Activated T-cell treated with anti-CD3 and anti-CD28 coated beads, Interleukin-2, amount 50 U/mL, for 72 hours (primary cell): ENCODE measurements at places on chromosomes 12 and 14. TPM values are rescaled to one million over a fixed set of nuclear protein-coding genes. Genes with fewer than 3 reads are reported as not detected.
A peak's percentile ranks its signal among the peaks of the same experiment; 100 is the strongest.

The IL31 gene
- total RNA-seq = 8.0 TPM

DNA sequence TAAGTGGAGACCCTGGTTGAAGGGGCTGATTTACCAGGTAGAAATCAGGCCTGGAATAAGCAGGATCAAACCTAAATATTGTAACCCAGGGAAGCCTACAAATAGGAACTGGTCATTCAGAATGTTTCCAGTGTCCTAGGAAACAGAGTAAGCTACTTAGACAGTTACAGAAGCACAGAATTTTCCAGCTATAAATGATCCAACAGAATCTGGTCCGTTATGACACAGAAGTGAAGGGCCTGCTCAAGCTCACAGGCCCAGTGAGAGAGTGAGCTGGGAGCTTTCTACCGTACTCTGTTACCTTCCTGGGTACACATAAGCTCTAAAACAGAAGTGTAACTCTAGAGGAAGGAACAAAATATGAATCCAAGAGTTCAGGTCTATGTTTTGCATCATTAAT is 119.1 kb downstream of the TTC7B start:
- DNase-seq = no peak

DNA sequence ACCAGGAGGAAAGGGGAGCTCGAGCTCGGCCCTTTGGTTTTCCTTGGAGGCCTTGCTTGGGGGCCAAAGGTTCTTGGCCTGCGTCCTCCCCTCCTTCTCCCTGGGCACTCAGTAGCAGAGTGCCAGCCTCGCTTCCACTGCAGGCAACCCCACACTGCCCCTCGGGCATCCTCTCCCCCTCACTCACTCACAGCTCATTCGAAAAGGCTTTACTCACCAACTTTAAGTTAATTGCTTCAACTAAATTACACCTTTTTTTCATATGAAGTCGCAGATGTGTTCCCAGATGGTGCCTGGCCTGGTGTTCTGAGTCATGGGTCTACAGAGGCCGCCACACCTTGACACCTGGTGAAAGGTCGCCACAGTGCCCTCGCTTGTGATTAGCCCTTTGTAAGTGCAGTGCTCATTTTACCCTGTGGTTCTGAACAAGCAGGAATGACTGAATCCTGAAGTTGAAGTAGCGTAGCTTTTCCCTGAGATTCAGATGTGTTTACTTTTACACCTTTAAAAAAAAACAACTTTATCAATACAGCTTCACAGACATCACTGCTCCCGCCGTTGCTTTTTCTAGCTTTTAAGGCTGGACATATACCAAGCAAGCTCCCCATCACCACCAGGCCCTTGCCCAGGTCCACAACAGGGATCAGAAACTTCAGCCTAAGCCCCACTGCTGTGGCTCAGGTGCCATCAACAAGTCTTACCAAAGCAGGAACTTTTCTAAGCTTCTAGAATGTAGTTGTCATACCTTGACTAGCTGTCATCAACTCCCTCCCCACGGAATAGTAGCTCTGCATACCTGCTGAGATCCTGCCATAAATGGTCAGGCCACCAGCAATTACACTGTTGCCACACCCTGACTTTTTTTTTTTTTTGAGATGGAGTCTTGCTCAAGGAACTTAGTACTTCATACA is 20.3 kb upstream of the ADIPOR2 start:
- no peak for DNase-seq

- DNase-seq = no peak
Observed at GRCh38 chr12:89907659-89908058, 199.0 kb upstream of the ATP2B1 start.

- DNase-seq = no peak
Observed at GRCh38 chr12:6784296-6784695, 5.0 kb upstream of the CD4 start.

DNA sequence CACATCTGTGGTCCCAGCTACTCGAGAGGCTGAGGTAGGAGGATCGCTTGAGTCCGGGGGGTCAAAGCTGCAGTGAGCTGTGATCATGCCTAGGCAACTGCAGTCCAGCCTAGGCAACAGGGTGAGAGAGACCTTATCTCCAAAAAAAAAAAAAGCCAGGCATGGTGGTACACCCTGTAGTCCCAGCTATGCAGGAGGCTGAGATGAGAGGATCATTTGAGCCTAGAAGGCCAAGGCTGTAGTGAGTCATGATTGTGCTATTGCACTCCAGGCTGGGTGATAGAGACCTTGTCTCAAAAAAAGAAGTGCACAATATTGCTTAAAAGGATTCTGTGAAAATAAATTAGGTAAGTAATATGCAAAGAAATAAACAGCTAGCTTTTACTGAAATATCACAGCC is 17.0 kb downstream of the NAA25 start:
- DNase-seq = no peak

The RND1 gene
- total RNA-seq = 5.5 TPM

DNA sequence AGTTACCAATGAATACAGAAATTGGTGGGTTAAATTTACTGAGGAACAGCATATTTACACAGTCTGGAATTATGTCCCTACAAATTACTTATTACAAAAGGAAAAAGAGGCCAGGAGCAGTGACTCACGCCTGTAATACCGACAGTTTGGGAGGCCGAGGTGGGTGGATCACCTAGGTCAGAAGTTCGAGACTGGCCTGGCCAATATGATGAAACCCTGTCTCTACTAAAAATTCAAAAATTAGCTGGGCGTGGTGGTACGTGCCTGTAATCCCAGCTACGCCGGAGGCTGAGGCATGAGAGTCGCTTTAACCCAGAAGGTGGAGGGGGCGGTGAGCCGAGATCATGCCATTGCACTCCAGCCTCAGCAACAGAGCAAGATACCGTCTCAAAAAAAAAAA is 52.6 kb downstream of the HECTD1 start:
- no peak for DNase-seq

The GZMH gene
- 32.3 TPM for total RNA-seq

The FGF23 gene
- total RNA-seq = not detected

GRCh38 chr12:114924946-114925475 is 241.0 kb upstream of the TBX3 start:
- DNase-seq = no peak

GRCh38 chr12:132561427-132562156 is 48.8 kb downstream of the LRCOL1 start:
- peak; percentile 34 for DNase-seq

The PPP1R1A gene
- not detected for total RNA-seq

The RDH5 gene
- 7.3 TPM for total RNA-seq

- DNase-seq = no peak
Observed at GRCh38 chr12:110697236-110697635, 8.3 kb upstream of the HVCN1 start.

DNA sequence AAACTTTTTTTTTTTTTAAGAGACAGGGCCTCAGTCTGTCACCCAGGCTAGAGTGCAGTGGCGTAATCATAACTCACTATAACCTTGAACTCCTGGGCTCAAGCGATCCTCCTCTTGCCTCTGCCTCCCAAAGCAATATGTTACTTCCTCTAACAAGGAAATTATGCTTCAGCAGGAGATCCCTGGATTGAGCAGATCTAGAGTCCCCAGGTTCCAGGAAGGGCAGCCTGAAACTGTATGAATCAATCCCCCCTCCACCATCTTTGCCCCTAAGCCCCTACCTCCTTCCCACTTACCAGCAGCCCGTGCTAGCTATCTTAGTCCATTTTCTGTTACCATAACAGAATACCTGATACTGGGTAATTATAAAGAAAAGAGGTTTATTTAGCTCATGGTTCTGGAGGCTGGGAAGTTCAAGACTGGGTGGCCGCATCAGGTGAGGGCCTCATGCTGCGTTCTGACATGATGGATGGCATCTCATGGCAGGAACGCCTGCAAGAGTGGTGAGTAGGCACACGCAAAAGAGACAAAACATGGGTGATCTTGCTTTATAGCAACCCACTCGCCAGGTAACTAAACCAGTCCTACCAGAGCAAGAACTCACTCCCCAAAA is 5.0 kb downstream of the TAMALIN start:
- DNase-seq = no peak
